CD8-positive, alpha-beta memory T cell (primary cell): ENCODE measurements at places on chromosomes 2 and 18.

- DNase-seq, result no peak
Observed at GRCh38 chr18:519019-519879, 18.7 kb upstream of the COLEC12 start.

GRCh38 chr2:47737-48136 is 1.4 kb upstream of the FAM110C start:
- no peak for DNase-seq

GRCh38 chr2:234823196-234823876 is 128.5 kb upstream of the SH3BP4 start:
- no peak for DNase-seq

GRCh38 chr18:13004396-13004795 is 13.2 kb downstream of the CEP192 start:
- DNase-seq, result no peak

DNA sequence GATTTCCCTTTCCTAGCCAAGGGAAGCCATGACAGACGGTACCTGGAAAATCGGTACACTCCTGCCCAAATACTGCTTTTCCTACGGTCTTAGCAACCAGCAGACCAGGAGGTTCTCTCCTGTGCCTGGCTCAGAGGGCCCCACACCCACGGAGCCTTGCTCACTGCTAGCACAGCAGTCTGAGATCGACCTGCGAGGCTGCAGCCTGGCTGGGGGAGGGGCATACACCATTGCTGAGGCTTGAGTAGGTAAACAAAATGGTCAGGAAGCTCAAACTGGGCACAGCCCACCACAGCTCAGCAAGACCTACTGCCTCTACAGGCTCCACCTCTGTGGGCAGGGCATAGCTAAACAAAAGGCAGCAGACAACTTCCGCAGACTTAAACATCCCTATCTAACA is 6.8 kb upstream of the CD207 start:
- DNase-seq, result no peak

GRCh38 chr2:41326851-41327250 is 721.0 kb upstream of the PKDCC start:
- no peak for DNase-seq

- DNase-seq, result no peak
Observed at GRCh38 chr2:196925768-196926561, 542 bp downstream of the PGAP1 start.

DNA sequence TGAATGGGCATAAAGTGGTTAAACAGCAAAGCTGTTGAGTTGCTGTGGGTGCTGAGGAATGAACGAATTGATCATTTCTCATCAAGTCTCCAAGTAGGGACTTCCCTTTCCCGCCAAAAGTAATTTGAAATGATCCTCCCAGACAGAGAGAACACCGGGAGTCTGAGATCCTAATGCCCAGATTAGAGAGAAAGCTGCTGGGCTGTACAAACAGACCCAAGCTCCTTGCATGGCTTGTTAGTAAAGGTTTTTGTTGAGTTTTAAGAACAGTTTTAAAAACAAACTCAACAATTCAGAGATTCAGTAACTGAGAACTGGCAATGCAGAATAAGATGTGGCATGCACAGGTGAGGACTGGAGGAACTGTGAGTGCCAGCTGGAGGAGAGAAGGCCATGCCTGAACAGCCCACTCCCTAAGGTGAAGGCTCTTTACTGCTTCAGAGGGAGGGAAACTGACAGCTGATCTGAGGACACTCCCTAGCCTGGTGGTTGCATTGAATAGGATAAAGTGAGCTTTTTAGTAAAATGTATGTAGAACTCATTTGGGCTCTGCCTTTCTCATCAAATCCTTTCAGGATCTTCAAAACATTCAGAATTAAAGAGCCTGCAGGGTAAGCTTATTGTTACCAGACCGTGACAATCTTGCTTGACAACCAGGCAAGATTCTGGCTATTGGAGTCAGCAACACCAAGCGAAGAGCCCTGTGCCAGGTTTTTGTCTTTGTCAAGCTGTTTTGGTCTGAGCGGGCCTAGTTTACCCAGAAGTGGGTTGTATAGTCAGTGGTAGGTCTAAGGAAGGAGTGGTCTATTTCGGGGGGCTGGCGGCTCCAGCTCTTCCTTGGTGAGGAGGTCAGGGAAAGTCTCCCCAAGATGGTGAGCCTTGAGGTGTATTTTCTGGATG is 63.2 kb upstream of the IGFBP5 start:
- no peak for DNase-seq

- DNase-seq, result no peak
Observed at GRCh38 chr2:164430166-164430783, 191.0 kb downstream of the GRB14 start.

GRCh38 chr2:139196754-139197153 is 416.6 kb upstream of the NXPH2 start:
- no peak for DNase-seq

GRCh38 chr18:22099925-22100324 is 69.5 kb upstream of the GATA6 start:
- DNase-seq, result no peak

DNA sequence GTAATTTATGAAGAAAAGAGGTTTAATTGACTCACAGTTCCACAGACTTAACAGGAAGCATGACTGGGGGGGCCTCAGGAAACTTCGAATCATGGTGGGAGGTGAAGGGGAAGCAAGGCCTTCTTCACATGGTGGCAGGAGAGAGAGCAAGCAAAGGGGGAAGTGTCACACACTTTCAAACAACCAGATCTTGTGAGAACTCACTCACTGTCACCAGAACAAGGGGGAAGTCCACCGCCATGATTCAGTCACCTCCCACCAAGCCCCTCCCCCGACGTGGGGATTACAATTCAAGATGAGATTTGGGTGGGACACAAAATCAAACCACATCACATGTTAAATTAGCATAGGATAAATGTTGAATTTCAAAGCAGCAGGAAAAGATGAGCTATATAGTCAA is 56.2 kb downstream of the STRADB start:
- no peak for DNase-seq

- no peak for DNase-seq
Observed at GRCh38 chr2:191693166-191693565, 15.2 kb downstream of the NABP1 start.

- no peak for DNase-seq
Observed at GRCh38 chr2:152466041-152466440, 131.1 kb downstream of the FMNL2 start.

- no peak for DNase-seq
Observed at GRCh38 chr2:207054521-207054920, 111.2 kb downstream of the KLF7 start.

DNA sequence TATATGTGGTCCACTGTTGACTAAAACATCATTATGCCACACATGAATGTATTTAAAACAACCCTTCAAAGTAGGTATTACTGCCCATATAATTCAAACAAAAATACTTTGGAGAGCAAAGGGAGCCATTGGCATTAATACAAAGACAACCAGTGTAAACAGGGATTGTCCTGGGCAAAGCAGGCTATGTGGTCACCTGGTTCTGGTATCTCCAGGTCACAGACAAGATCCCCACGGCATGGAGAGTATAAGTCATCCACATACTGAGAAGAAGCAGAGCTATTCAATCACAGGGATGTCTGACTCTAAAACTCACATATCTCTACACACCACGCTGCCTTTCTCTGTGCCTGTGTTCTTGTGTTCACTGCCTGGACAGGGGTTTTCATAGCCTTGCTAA is 81.4 kb upstream of the BZW1 start:
- DNase-seq, result no peak

DNA sequence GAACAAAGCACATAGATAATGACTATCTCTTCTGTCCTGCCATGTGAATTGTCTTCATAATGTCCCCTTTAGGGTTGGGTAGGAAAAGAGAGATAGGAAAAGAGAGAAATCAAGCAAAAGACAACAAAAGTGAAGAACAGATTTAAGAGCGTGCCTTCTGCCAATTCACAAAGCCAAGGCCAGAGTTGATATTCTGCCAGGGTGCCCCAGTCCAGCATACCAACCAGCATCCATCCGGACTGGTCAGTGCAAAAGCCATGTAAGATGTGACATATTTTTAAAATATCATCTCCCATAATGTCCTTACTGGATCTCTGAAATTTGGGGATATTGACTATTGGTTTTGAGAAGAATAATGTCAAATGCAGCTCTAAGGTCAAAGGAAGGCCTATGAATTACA is 35.7 kb upstream of the KLF7 start:
- no peak for DNase-seq
